ENCODE measurements at places on chromosomes 2 and 18. TPM values are rescaled to one million over a fixed set of nuclear protein-coding genes. Genes with fewer than 3 reads are reported as not detected.

Gene KCNJ3
- not detected for total RNA-seq

Gene GKN2
- total RNA-seq, result 3.7 TPM

Gene HOXD1
- 0.28 TPM for total RNA-seq

Gene SOX11
- total RNA-seq, result not detected

Gene ELOA2
- total RNA-seq, result not detected

Gene PTPRM
- total RNA-seq, result 30.7 TPM

Gene DNER
- 9.1 TPM for total RNA-seq

Gene ARHGEF33
- 0.13 TPM for total RNA-seq

Gene POTEC
- total RNA-seq, result not detected

Gene MFF
- total RNA-seq, result 119 TPM

Gene LCT
- total RNA-seq, result 0.03 TPM

Gene MAL
- total RNA-seq, result not detected

Gene CD28
- not detected for total RNA-seq

All from A549 treated with DMSO at 1 μM for 4 hours (cell line).